ENCODE measurements at places on chromosomes 13 and 19.

- no peak for DNase-seq
Observed at GRCh38 chr13:58087566-58087965, 456.0 kb downstream of the PCDH17 start.

GRCh38 chr13:106772006-106772601 lies 204.2 kb upstream of the ARGLU1 start:
- DNase-seq = no peak

DNA sequence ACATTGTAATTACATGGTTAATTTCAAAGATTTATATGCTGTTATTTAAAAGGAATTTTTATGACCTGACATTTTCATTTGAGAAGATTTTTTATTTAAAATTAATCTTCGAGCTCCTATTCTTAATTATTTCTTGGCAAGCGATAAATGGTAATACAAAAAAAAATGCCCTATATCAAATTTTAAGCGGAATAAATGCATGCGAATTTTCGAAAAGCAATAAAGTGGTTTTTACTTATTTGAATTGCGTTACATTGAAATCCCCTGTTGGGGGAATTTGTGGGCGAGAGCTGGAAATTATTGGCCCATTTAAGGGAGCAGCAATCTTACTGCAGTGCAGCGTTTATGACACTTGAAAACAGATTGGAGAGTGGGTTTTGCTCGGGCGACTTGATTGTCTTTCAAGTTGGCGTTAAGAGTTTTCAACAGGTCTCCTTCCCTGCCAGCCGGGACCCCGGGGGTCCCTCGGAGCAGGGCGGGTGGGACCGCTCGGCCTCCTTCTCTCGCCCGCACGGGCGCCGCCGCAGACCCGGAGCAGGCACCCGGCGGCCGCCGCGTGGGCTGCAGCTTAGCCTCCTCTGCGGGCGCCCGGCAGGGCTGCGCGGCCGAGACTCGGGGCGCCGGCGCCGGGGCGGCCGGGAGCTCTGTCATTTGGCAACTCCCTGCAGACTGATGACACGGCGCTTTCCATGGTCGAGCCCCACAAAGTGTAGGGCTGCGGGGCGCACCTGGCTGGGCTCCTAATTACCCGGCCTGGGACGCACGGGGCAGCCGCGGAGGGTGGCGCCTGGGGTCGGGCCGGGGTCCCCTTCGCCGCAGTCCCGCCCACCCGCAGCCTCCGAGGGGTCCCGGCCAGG lies 255.1 kb upstream of the SOX21 start:
- DNase-seq = no peak

DNA sequence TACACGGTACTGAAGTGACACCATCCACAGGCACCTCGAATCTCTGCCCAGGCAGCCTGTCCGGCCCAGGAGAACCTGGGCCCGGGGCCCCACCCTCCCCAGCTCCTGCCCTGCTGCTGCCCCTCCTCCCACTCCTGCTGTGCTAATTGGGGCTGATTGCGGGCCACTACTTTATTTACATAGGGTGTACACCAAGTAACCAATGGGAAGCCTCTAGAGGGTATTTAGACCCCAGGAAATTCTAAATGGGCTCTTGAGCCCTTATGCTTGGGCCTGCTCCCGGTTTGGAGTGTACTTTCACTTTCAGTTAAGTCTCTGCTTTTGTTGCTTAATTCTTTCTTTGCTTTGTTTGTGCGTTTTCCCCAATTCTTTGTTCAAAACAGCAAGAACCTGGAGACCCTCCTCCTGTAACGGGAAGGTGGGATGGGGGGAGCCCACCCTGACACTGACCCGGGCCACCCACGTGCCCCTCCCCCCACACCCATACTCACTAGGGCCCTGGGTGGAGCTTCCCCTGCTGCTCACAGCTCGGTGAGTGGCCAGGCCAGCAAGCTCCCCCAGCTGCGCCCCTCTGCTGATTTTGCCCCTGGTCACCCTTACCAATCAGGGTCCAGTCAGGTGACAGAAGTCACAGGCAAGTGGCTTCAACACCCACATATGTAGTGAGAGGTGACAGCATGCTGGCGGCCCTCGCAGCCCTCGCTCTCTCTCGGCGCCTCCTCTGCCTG lies 9.4 kb downstream of the SCGB2B2 start:
- DNase-seq = peak; percentile 39

DNA sequence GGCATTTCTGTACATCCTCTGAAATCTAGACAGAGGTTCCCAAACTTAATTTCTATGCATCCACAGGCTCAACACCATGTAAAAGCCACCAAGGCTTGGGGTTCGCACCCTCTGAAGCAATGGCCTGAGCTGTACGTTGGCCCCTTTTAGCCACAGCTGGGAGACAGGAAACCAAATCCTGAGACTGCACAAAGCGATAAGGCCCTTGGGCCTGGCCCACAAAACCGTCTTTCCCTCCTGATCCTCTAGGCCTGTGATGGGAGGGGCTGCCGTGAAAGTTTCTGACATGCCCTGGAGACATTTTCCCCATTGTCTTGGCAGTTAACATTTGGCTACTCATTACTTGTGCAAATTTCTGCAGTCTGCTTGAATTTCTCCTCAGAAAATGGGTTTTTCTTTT lies 766.4 kb downstream of the GPC5 start:
- no peak for DNase-seq

DNA sequence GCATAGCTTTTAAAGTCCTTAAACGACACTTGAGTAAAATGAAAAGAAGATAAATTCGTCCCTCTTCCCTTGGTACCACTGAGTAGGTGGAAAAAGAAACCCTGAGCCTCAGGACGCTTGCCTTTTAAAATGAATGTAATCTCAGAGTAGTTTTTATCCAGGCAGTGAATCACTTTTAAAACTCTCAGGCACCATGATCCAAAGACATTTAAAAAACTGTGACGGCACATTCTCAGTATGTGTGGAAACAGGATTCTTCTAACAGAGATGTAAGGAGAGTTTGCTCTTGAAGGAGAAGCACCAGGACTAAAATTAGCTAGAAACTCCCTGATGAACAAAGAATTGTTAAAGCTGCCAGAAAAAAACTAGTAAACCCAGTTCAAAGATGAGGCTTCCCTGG lies 105.7 kb upstream of the SLC15A1 start:
- DNase-seq = no peak

DNA sequence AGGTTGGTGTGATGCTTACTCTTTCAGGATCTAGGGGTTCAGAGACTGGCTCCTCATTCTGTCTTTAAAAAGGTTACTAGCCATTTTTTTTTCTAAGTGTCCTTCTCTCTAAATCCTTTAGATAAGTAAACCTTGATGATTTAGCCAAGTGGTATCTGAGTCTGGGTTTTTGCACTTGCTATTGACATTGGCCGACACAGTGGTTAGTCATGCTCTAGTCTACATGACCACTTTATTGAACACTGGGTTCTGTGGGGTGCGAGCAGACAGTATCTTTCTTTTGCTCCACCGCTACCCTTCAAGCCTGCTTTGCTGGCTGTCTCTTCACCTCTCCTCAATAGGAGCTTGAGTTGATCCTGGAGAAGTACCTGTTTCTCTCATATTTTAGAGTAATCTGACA lies 6.2 kb upstream of the NUP58 start:
- DNase-seq = no peak

DNA sequence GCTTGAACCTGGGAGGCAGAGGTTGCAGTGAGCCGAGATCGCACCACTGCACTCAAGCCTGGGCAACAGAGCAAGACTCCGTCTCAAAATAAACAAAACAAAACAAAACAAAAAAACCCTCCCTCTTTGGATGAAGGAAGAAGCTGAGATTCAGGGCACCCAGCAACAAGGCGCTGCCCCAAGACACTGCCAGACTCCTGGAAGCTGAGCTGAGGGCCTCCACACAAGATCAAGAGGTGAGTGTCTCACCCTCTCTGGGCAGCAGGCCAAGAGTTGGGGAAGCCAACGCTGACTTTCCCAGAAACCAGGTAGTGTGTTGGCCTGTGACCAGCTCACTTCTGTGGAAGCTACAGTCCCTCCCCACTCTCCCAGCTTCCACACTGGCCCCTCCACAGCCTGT lies 3.7 kb upstream of the TYROBP start:
- peak; percentile 23 for DNase-seq

GRCh38 chr13:19742643-19743042 lies 40.1 kb downstream of the PSPC1 start:
- DNase-seq = no peak

GRCh38 chr19:18385675-18386542 lies at the start of gene GDF15:
TSS of gene GDF15 (plus strand) at chr19:18386158. CDS start at chr19:18386190, 32 bp downstream.
- DNase-seq = no peak

DNA sequence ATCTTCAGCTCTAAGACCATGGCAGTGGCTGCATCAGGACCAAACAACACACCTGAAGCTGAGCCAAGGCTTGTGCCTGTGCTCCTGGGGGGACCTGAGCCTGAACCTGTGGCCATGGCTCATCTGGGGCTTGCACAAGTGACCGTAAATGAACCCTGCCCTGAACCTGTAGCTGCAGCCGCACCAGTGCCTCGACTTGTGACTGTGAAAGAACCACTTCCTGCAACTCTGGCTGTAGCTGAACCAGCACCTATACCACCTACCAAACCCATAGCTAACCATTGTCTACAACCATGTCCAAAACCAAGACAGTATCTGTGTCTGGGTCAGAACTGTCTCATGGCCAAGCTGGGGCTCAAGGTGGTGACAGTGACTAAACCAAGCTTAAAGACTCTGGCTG lies 28.2 kb upstream of the SDHAF1 start:
- DNase-seq = no peak

- DNase-seq = no peak
Observed at GRCh38 chr13:22506096-22506691, 674.6 kb upstream of the SGCG start.

- no peak for DNase-seq
Observed at GRCh38 chr13:20197361-20197834, 4.7 kb upstream of the GJB2 start.

GRCh38 chr13:112453207-112453829 lies 77.2 kb downstream of the SPACA7 start:
- no peak for DNase-seq

DNA sequence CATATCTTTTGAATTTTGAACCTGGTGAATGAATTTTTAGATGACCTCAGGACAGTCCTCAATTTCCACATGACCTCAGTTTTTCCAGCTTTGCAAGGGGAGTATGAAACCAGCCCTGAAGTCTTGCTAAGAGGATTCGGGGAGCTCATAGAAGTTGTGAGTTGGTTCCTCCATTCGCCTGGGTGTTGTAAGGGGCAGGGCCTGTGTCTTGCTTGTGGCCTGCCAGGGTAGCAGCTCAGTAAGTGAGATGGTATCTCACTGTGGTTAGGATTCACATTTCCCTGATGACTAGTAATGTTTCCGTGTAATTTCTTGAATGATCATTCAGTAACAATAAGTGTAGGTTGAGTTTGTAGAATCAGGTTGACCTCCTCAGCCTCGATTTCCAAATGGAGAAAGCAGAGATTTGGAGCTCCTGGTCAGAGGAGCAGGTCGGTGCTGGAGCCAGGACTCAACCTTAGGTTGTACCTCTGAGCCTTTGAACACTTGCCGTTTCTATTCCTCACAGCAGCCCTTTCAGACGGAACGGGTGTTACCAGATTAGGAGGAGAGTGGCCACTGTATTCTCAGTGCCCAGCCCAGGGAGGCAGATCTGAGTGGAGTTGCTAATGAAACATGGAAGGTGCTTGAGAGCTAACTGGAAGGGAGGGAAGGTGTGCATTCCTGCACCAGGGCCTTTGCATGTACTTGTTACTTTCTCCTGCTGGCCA lies 14.6 kb downstream of the NACC1 start:
- no peak for DNase-seq

GRCh38 chr13:95388420-95389079 lies 87.3 kb upstream of the ABCC4 start:
- no peak for DNase-seq

GRCh38 chr19:6021878-6022569 lies 44.1 kb upstream of the RANBP3 start:
- peak; percentile 5 for DNase-seq

- no peak for DNase-seq
Observed at GRCh38 chr19:38778733-38779132, 5.4 kb upstream of the LGALS7 start.

- no peak for DNase-seq
Observed at GRCh38 chr13:24004142-24004899, 107.0 kb upstream of the C1QTNF9B start.

GRCh38 chr19:3015126-3016057 lies 13.7 kb downstream of the TLE2 start:
- no peak for DNase-seq

- no peak for DNase-seq
Observed at GRCh38 chr13:29901710-29902631, 51.6 kb upstream of the UBL3 start.

GRCh38 chr13:52833296-52833875 lies 15.1 kb downstream of the PCDH8 start:
- DNase-seq = no peak

- no peak for DNase-seq
Observed at GRCh38 chr13:36129539-36129938, 1.6 kb downstream of the DCLK1 start.

Measured in NCI-H1105 (cell line).